Dermis blood vessel endothelial cell (primary cell): ENCODE measurements at places on chromosomes 12 and 14. TPM values are rescaled to one million over a fixed set of nuclear protein-coding genes. Genes with fewer than 3 reads are reported as not detected.

Gene STXBP6
- total RNA-seq = 4.9 and 18.9 TPM in 2 replicates

Gene RNU7-1
- total RNA-seq = not detected in 2 replicates

Gene OR6C2
- not detected in 2 replicates for total RNA-seq

Gene STAC3
- 0.65 TPM in 1 of 2 replicates, not detected in the other for total RNA-seq

Gene SOX5
- 0.33 and 0.51 TPM in 2 replicates for total RNA-seq

Gene KRT2
- total RNA-seq = not detected in 2 replicates

Gene DHRS2
- 0.51 and 0.65 TPM in 2 replicates for total RNA-seq

Gene TROAP
- 4.3 and 14.6 TPM in 2 replicates for total RNA-seq
